ENCODE measurements at places on chromosomes 6 and 20.

- no peak for DNase-seq
Measured at GRCh38 chr20:36969478-36970186, 18.1 kb upstream of the SAMHD1 start.

DNA sequence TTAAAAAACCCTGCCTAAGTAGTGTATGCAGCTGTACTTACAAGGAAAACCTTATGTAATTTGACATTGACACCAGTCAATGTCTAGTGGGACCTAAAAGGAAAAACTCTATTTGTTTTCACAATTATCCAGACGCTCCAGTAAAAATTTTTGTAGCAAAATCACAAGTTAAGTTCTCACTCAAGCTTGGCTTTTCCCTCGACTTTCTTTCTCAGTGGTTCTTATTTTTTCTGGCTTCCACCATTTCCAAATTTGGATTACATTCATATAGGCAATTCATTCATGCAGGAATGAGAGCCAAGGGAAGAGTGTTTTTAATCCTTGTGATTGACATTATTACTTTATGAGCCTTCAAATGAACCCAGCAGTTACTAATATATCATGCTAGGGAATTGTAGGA lies 66.0 kb upstream of the ADGRG6 start:
- no peak for DNase-seq

- no peak for DNase-seq
Measured at GRCh38 chr20:60125513-60125912, 167.3 kb downstream of the CDH26 start.

DNA sequence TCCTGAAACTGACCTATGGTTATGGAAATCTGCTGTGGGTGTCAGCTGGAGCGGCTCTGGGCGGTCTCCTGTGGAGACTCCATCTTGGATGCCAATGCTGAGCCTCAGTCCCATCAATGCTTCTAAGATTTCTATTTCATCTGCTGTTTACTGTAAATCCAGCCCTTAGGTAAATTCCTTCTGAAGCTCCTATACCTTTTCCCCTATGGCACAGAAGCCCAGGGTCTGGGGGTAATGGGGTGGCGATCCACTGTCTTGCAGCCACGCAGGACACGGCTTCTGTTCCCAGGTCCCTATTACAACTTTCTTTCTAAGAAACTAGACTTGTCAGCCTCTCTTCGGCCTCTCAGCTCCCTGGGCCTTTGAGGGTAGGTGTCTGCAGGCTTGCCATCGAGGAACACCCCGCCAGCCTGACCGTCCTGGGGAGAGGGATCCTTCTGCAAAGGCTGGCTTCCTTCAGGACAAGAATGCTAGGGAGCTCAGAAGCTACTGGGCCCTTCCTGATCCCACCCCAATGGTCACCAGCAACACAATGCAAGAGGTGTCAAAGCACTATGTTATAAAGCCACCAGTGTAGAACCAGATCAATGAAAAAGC lies 6.4 kb downstream of the CST3 start:
- no peak for DNase-seq

GRCh38 chr6:79438030-79438429 lies 99.2 kb downstream of the LCA5 start:
- DNase-seq, result no peak

- DNase-seq, result no peak
Measured at GRCh38 chr20:59121714-59122565, 41.7 kb upstream of the ZNF831 start.

GRCh38 chr20:53074811-53075314 lies 102.7 kb downstream of the TSHZ2 start:
- DNase-seq, result no peak

DNA sequence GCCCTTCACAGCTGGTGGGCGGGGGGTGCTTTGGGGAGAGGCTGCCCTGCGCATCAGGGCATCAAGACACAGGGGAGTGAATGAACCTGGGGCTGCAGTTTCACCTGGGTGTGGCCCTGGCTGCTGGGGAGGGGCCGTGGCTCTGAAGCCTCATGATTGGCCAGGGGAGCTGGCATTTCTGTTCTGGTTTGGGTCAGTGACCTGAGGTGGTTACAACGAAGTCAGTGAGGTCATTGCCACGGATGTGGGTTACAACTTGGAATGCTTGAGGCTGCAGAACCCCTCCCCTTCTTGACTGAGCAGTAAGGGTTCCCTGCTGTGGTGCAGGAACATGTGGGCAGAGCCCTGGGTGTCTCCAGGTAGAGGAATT lies 3.0 kb downstream of the TCEA2 start:
- no peak for DNase-seq

GRCh38 chr6:130457605-130458004 lies 91.8 kb downstream of the TMEM200A start:
- DNase-seq, result no peak

DNA sequence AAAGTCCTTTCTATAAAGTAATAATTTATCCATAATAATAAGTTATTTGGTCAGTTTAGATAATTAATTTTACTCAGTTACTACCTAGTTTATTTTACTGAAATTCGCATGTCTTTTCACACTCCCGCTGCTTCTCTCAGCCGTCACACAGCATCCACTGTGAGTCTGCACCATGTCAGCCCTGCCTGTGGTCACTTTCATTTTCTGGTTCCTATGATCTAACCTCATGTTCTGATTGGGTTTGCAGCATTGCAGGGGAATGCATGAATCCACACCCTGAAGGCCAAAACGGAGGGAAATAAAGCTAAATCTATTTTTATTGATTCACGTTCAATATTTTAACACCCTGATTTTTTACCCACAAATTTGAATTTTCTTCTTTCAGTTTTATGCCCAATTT lies 47.4 kb downstream of the PDE10A start:
- no peak for DNase-seq

Data from NCI-H774 (cell line).